Astrocyte of the spinal cord (primary cell): ENCODE measurements at places on chromosomes 7 and 10.

DNA sequence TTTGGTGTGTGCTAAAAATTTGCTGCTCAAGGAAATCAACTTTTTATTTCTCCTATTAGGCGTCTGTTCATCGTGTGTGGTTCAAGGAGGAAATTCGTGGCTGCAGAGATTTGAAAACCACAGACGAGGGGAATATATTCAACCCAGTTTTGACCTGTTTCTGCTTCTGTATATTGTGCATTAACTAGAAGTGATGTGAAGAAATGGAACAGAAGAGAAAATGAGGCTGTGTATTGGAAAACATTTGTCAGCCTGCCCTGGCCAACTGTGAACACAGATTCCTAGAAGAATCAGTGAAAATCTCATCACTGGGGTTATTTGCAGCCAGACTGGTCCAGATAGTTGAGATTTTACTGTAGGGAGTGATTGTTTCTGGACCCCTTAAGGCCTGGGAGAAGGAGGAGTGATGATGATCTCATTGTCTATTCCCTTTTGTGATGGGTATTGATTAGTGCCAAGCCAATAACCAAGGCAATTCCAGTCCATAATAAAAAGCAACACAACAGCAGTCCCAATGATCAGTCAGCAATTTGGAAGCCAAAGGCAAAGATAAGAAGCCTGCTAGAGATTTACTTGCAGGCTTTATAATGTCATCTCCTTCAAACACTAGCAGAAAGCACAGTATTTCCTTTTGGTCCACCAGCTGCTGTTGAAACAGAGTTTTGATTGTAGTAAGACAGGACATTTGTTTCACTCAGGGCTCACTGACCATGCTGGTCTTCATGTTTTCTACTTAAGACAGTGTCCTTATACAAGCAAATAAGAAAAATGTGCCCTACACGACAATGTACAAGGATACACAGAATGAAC is 339.4 kb downstream of the PRPF18 start:
- no peak for DNase-seq

- peak; percentile 8 for DNase-seq
Measured at GRCh38 chr10:120161111-120161510, 268.6 kb downstream of the SEC23IP start.

- no peak for DNase-seq
Measured at GRCh38 chr10:58868736-58869435, 307.6 kb upstream of the PHYHIPL start.

DNA sequence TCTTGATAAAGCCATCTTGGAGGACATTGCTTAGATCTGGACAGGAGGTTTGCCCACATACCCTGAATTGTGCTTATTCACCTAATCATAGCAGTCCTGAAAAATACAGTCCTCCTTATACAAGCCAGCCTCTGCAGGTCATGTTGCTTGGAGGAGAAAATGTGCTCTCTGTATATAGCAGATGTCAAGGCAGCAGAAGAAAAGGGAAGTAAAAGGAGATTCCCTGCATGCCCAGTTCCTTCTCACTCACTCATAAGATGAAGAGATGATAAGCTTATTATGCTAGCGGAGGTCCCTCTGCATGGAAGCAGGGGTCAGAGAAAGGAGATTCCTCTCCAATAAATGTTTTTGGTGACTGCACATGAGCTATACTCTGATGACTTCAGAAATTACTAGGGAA is 458.8 kb upstream of the ZMIZ1 start:
- DNase-seq = no peak

- no peak for DNase-seq
Measured at GRCh38 chr7:19242246-19242645, 97.0 kb upstream of the FERD3L start.

DNA sequence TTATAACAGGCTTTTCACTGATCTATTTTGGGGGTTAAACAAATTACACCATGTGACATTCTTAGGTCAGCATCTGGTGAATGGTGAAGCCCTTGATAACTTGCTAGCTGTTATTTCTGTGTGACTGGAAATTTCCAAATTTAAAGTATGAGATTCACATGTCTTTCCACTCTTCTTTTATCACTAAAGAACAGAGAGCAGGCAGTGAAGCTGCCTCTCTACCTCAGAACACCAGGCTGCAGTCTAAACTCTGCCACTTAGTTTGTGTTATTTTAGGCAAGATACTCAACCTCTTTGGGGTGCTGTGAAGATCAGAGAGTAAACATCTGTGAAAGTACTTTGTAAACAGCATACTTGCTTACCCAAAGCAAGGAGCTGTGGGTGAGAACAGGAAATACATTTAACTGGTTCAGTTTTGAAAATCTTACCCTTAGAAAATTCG is 15.5 kb upstream of the SP4 start:
- no peak for DNase-seq

GRCh38 chr7:10128748-10129147 is 844.9 kb upstream of the PHF14 start:
- DNase-seq = peak; percentile 1

DNA sequence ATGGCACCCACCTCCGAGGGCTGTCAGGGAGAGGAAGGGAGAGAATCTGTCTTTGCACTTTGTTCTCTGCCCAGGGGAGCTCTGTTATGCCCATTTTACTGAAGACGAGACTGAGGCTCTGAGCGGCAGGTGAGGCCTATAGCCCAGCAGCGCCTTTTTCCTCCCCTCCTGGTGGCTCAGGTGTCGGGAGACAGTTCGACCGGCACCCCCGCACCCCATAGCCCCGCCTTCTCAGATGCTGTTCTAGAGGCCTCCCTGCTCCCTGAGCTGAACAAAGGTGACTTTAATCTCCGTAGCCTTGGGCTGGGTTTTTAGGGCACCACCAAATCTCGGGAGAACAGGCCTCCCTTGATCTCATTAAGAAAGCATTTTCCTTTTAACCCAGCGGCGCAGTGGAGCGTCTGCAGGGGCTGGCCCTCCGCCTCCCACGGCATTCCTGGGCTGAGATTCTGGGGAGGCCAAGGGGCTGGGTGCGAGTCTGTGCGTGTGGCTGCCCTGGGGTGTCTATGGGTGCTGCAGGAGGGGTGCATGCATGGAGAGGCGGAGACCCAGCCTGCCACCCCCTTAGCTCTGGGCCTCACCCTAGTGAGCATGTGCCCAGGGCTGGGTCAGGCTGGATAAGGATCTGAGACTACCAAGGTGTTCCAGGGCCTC is 3.3 kb downstream of the LFNG start:
- peak; percentile 54 for DNase-seq

GRCh38 chr10:681670-682318 is 7.7 kb downstream of the DIP2C start:
- DNase-seq = no peak

GRCh38 chr7:17380736-17381662 is 82.5 kb downstream of the AHR start:
- no peak for DNase-seq

GRCh38 chr10:110420401-110421193 is 77.1 kb upstream of the DUSP5 start:
- peak; percentile 63 for DNase-seq

DNA sequence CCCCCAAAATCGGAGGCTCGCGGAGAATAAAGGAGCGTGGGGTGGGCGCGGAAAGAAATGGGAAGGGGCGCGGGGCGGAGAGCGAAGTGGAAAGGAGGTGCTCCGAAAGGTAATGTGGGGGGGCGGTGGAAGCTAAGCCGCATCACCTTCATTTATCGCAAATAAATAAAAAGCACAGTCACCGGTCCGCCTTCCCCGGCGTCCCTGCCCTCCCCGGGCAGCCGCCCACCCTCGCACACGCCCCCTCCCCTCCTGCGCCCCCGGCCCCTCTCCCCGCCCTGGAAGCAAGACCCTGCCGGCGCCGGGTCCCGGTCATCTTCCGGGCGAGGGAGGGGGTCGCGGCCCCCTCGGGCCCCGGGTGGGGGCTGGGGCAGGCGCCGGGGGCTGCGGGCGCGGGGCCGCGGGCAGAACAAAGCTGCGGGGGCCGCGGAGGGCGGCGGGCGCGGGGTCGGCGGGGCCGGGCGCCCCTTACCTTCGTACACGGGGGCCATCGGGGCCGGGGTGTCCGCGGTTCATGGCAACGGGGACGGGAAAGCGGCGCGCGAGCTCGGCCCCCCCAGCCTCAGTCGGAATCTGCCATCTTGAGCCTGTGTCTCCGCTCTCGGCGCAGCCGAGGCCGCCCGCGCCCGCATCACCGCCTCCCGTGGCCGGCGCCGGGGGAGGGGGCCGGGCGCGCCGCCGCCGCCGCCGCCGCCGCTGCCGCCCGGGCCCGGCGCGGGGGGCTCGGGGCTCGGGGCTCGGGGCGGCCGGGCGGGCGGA is 486 bp downstream of the HIPK2 start:
- no peak for DNase-seq

GRCh38 chr10:61973906-61974305 is 72.4 kb downstream of the ARID5B start:
- DNase-seq = no peak

DNA sequence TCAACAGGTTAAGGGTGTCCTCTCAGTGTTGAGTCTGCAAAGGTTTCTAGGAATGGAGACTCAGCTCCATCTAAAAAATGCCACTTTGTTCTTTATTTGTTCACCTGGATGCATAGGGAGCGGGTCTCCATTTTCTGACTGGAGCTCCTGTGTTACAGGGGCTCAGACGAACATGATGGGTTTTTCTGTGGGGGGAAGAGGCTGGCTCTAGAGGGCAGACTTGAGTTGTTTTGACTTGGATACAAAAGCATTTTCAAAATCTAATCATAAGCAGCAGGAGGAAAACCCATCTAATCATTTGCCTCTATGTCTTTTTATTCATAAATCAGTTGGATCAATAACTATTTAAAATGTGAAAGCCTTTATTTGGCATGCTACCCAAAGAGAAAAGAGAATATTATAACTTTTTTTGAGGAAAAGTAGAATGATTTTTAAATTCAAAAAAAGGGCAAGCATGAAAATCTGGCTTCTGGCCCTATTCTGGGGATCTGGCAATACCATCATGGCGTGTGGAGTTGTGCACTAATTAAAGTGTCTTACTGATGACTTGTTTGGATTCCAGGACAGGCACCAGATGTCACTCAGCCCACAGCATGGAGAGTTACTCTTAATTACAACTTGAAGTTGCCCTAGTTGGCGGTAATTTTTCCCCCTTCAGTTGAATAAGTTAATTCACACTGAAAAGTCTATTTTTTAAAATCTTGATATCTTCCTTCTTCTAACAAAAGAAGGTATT is 594.9 kb downstream of the REEP3 start:
- DNase-seq = peak; percentile 4

GRCh38 chr7:41007351-41007751 is 695.5 kb downstream of the INHBA start:
- DNase-seq = peak; percentile 42

GRCh38 chr10:93495654-93496321 is 624 bp upstream of the CEP55 start:
- no peak for DNase-seq
